ENCODE measurements at places on chromosomes 7 and 10.
A peak's percentile ranks its signal among the peaks of the same experiment; 100 is the strongest.

GRCh38 chr10:74994854-74995253, 116.6 kb upstream of the SAMD8 start:
- DNase-seq = no peak

DNA sequence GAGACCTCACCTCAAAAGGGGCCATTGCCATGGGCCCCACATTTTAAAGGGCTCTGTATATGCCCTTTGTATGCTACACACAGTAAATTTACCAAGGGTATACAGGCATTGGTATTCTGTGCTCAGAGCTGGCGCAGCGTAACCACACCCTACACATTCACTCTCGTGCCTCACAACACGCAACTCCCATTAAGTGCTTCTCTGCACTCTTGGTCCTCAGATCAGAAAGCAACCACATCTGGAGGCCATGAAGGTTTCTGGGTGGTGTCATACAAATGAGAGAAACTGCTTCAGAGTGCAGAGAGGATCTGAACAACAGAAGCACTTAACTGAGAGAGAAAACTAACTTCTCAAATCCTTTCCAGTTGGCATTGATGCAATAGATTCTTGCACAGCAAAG, 9.4 kb upstream of the CACUL1 start:
- DNase-seq = no peak

DNA sequence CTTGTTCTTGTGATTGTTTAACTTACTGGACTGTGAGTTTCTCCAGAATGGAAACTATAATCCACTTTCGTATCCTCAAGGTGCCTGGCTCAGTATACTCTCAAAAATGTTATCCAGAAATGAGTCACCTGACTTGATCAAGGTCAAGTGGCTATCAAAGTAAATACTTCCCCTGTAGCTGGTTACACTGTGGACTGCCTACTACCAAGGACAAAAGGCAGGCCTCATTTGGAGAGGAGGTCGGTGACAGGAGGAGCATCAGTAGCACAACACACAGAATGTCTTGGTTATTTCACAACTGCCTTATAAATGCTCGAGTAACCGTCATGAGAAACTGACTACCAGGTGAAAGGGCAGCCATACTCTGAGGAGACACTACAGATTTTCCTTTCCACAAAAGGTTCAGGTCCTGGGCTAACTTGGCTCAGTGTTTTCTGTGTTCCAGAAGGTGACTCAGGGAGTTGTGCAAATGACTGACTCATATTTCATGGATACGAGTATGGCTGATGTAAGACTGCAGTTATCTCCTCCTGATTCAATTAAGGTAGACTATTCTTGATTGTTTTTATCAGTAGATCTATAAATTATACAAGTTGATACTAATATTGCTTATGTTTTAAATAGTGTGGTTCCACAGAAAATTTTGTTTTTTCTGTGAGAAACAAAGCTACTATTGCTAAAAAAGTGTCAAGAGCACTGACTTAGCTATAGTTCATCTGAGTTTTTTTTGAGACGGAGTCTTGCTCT, 4.2 kb upstream of the CCNY start:
- no peak for DNase-seq

- no peak for DNase-seq
These were observed 251.5 kb downstream of the LRMDA start for GRCh38 chr10:75682649-75683557.

- DNase-seq = no peak
These were observed 27.5 kb downstream of the PDGFA start for GRCh38 chr7:491958-492713.

GRCh38 chr7:156975620-156976019, 26.1 kb downstream of the NOM1 start:
- no peak for DNase-seq

DNA sequence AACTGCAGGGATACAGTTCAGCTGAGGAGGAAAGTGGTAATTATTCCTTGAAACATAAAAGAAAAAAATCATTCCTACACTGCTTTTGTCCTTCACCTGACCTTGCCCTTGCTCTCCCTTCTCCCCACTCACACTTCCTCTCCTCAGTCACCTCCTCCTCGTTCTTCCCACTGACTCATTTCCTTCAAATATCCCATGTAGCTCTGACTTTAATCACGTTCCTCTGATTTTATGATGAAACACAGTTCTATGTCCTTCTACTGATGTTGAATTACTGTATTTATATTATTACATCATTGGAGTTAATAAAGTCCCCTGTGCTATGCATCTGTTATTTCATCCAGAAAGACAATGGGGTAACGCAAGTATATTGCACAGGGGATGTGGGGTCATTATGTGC, 575.6 kb downstream of the POM121L12 start:
- no peak for DNase-seq

- DNase-seq = no peak
These were observed 23.6 kb upstream of the ZRANB1 start for GRCh38 chr10:124918191-124918830.

- no peak for DNase-seq
These were observed 148.7 kb downstream of the BMPER start for GRCh38 chr7:34054075-34054474.

DNA sequence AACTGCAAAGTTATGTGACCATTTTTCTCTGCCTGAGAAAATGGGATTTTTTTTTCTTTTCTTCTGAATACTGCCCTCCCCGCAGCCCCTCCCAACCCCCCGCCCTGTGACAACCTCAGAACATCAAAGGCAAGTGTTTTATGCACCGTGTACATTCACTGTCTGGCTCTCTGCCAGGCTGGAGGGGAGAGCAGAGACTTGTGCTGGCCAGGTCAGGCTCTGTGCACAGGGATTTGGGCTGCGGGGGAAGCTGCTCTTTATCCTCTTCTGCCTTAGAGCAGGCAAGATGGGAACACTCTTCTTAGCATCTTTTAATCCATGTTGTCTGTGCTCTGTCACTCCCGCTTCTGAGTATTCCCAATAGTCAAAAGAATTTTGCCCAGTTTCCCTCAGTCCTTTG, 195.1 kb downstream of the CCSER2 start:
- no peak for DNase-seq

- no peak for DNase-seq
These were observed 255.5 kb upstream of the SMIM30 start for GRCh38 chr7:113373863-113374262.

DNA sequence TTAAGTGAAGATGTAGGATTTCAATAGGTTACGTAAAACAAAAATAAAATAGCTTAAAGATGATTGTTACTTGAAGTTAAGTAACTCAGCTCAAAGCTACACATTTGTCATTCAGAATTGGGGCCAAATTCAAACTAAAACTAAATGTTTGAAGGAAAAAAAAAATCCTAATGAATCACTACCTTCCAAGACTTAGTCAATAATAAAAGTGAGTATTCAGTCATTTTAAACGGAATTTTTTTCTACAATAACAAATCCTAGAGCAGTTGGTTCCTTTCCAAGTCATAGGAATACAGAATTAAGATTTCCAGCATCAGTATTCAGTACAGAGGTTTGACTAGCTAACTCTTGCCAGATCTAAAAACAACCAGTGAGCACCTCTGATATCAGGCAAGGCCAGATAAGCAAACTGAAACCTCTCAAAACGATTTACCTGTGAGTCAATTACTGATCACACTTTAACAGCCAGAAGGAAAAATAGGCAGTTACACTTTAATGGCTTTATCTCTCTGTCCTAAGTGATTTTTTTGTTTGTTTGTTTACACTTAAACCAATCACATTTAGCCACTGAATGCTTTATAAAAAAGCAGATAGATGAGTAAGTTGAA, 669.8 kb upstream of the ANKRD30A start:
- DNase-seq = no peak

DNA sequence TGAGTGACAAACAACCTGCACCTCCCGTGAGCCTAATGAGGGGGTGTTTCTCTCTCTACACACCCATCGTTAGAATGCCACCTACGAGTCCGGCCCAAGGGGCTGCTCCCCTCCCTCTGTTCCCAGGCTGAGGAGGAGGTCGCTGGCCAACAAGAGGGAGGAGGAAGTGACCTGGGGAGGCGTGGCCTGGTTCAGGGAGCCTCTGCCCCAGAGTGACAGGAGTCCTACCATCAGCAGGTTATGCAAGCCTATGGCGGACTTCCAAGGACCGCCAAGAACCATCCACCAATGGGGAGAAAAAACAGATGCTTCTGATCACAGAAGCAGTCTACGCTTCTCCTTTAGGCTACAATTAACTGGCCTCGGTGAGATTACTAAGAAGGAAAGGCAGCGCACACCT, 12.3 kb upstream of the EGFR start:
- no peak for DNase-seq

DNA sequence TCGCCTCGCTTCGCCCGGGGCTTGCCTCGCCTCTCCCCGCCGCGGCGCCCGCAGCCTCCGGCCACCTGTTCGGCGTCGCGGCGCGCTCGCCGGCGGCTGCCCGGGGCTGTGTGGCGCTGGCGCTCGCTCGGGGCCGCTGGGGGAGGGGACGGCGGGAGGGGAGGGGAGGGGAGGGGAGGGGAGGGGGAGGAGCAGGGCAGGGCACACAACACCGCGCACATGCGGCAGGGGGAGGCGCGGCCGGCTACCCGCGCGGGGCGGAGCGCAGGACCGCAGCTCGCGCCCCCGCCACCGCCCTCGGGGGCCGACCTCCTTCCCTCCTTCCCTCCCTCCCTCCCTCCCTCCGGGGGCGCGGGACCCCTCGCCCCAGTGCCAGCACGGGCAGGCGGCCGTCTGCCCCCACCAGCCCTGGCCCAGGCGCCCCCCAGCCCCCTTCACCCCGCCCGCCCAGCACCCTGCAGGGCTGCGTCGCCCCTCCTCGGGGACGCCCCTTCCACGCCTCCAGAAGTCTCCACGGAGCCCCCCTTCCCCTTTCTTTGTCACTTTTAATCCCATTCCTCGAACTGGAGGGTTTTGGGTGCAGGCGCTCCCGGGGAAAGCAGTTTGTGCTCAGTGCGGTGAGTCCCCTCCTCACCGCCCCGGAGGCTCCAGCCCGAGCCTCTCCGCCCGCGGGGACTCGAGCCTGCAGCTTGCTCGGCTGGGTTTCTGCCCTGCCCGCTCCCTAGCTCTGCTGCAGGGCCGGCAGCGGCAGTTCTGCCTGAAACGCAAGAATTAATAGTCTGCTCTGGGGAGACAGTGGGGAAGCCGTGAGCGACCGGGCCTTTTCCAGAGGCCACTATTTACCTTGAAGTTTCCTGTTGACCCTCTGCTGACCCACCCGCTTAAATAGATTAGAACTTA, at the start of gene PARD3:
PARD3 (minus strand) TSS at position 112 of the 900 bp plus-strand sequence. CDS start 301 bp downstream, outside the sequence.
- peak; percentile 59 for DNase-seq
